Activated CD4-positive, alpha-beta memory T cell treated with anti-CD3 and anti-CD28 coated beads, Interleukin-2, amount 10 ng/mL, durations not matched to agents 7 days and 5 days (primary cell): ENCODE measurements at places on chromosomes 5 and 9. TPM values are rescaled to one million over a fixed set of nuclear protein-coding genes. Genes with fewer than 3 reads are reported as not detected.

The NR2F1 gene
- not detected for total RNA-seq

The TSLP gene
- total RNA-seq: 0.15 TPM

The DNM1 gene
- 0.40 TPM for total RNA-seq

The KCNV2 gene
- not detected for total RNA-seq

The RORB gene
- 0.13 TPM for total RNA-seq

The ZCCHC9 gene
- 41.3 TPM for total RNA-seq

The ADAMTS19 gene
- not detected for total RNA-seq

The DMAC1 gene
- 46.5 TPM for total RNA-seq

The AGXT2 gene
- total RNA-seq: not detected

The ANKRD33B gene
- 9.9 TPM for total RNA-seq

The GLRA1 gene
- total RNA-seq: not detected

The CCDC183 gene
- 0.96 TPM for total RNA-seq

GRCh38 chr5:1077491-1078020 is 34.3 kb downstream of the SLC12A7 start:
- H3K4me3 ChIP-seq: no peak overlapping the region
- no peaks in the 10 kb centered on the region for H3K4me1 ChIP-seq
- H3K27me3 ChIP-seq: no peaks in the 10 kb centered on the region
- peaks cover 4% of the 10 kb centered on the region for H3K36me3 ChIP-seq

GRCh38 chr5:67095346-67096171 is 101.0 kb downstream of the CD180 start:
- H3K4me3 ChIP-seq: no peak overlapping the region
- no peak overlapping the region for H3K27ac ChIP-seq
- no peak for DNase-seq
- peaks cover 24% of the 10 kb centered on the region for H3K36me3 ChIP-seq

DNA sequence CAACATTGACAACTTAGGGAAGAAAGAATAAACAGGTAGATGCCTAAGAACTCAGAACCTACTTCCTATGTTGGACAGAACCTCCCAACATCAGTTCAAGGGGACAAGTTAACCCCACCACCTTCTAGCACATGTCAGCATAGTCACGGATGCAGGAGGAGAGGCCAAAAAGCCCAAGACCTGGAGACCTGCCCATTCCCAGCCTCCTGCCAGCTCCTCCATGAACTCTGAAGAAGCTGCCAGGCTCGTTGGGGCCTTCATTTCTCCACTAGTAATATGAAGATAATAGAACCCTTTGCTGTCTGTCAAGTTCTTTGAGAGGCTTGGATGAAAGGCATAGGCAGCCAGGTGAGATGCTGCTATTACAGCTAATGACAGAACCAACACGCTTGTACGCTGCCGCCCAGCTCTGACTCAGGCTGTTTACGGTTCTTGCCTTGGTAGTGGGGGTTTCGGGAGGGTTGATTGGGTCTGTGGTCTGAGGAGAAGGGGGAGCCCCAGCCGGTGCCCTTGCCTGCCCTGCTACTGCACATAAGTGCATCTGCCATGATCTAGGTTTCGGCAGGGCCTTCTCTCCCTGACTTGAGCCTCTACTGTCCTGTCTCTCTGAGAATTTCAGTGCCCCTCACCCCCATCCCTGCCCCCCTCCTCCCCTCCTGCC is 82.2 kb downstream of the NRG2 start:
- H3K4me3 ChIP-seq: no peak overlapping the region
- H3K36me3 ChIP-seq: no peaks in the 10 kb centered on the region
- H3K27ac ChIP-seq: no peak overlapping the region

- peaks cover 23% of the 10 kb centered on the region for H3K27me3 ChIP-seq
- no peak overlapping the region for H3K4me3 ChIP-seq
- DNase-seq: no peak
- H3K36me3 ChIP-seq: no peaks in the 10 kb centered on the region
Measured at GRCh38 chr9:122453677-122454135, 24.0 kb downstream of the OR1J1 start.

DNA sequence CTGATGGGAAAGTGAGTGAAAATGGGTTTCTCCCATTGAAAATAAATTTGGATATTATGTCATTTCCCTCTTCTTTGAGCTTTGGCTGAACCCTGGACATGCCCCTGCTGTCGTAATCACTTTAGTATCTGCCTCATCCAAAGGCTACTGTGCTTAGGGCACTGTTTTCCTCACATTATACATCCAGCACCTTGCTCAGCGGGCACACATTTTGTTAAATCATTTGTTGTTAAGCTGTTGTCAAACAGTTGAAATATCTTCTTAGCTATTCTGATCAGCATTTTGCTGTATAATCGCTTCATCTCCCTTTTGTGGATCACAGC is 352.7 kb upstream of the CD180 start:
- no peak overlapping the region for H3K27ac ChIP-seq
- no peak for DNase-seq
- H3K4me3 ChIP-seq: no peak overlapping the region
- no peaks in the 10 kb centered on the region for H3K27me3 ChIP-seq

DNA sequence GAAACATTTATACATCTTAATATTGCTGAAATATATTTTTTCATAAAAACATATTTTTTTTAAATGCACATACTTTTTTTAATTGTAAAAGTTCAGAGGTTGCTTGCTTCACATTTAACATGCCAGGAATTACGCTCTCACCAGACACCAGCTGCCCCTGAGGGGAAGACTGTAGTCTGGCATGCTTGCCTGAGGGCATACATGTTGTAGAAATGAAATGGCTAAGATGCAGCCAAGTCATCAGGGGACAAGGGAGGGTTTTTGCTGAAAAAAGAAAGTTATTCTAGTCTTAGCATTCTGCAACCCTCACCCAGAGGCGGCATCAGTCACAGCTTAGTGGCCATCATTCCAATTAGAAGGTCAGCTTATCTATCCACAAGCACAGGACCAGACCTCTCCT is 426.7 kb upstream of the FTMT start:
- H3K4me1 ChIP-seq: no peaks in the 10 kb centered on the region
- H3K36me3 ChIP-seq: no peaks in the 10 kb centered on the region
- no peak for DNase-seq
- H3K27me3 ChIP-seq: no peaks in the 10 kb centered on the region
- no peak overlapping the region for H3K27ac ChIP-seq

DNA sequence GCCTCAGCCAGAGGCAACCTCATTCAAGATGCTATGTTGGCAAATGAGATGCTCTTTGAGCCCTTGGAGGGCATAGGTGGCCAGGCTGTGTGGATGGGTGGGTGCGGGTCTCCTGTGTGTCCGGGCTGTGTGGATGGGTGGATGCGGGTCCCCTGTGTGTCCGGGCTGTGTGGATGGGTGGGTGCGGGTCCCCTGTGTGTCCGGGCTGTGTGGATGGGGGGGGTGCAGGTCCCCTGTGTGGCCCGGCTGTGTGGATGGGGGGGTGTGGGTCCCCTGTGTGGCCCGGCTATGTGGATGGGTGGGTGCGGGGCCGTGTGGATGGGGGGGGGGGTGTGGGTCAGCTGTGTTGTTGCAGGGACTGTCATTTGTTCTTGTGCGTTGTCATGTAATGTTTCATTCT is 136.6 kb upstream of the COL5A1 start:
- no peak overlapping the region for H3K4me3 ChIP-seq
- no peaks in the 10 kb centered on the region for H3K36me3 ChIP-seq
- H3K4me1 ChIP-seq: no peaks in the 10 kb centered on the region
- H3K27ac ChIP-seq: no peak overlapping the region
- H3K27me3 ChIP-seq: peaks cover 31% of the 10 kb centered on the region

DNA sequence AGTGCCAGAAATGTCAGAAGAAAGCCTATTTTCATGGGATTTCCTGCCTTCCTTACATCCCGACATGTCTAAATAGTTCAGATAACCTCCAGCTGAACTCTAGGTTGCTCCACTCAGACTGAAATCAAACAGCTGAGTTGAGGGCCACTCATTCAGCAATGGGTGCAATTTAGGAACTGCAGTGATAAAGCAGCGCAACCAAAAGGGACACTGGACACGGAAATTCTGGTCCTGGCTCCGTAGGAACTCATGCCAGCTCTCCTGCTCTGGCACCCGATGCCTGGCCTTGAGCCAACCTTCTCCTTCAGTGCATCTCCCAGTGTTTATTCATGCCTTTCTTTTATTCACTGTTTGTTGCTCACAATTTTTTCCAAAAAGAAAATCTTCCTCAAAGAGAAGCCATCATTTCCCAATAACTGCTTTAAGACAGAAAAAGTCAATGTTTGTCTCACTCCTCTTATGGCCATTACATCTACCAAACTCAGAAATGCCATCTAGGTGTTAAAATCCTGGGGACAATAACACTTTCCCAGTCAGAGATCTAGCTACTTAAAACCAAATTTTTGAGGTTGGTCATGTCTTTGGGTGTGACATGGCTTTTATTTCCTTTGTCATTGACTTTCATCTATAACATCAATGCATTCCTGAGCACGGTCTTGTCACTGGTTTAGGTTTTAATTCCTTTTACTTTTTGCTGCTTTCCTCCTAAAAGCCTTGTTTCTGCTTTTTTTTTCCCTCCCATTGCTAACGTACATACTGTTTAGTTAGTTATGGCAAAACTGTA is 126.9 kb downstream of the PDE4D start:
- peaks cover 32% of the 10 kb centered on the region for H3K27me3 ChIP-seq
- no peaks in the 10 kb centered on the region for H3K36me3 ChIP-seq
- H3K4me1 ChIP-seq: peaks cover 8% of the 10 kb centered on the region
- H3K27ac ChIP-seq: no peak overlapping the region
- DNase-seq: no peak
- H3K4me3 ChIP-seq: no peak overlapping the region

DNA sequence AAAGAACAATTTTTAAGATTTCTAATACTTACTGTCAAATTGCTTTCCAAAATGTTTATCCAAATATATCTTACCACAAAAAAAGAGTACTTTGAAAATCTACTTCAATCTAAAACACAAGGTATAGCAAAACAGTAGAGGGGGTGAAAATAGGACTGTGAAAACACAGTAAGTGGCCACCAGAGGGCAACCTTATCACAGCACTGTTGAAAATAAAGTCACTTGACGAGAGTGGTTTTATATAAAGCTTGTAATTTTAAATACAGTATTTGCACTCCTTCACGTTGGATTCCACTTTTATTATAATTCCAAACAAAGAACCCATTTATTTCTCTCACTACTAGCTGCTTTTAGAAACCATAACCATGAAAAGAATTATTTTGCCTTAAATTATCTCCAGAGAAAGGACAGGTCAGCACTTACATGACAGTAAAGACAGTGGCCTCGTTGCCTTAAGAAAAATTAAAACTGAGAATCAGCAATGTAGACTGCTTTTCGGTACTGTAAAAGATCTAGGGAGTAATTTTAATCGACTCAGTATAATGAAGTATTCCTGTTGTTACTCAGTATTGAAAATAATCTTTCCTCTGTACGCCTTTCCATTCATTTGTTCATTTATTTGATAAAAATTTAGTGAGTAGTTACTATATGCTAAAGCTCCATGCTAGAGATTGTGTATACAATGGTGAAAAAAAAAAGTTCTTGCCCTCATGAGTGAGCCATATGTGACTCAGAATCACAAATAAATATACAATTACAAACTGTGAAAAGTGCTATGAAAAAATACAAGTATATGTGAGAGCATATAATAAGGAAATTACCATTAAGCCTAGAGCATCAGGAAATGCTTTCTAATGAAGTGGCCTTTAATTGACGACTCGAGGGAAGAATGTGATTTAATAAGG is 40.0 kb upstream of the CDK5RAP2 start:
- no peak overlapping the region for H3K4me3 ChIP-seq
- peak; percentile 61 for DNase-seq
- no peak overlapping the region for H3K27ac ChIP-seq
- peaks cover 7% of the 10 kb centered on the region for H3K4me1 ChIP-seq
- H3K27me3 ChIP-seq: no peaks in the 10 kb centered on the region

DNA sequence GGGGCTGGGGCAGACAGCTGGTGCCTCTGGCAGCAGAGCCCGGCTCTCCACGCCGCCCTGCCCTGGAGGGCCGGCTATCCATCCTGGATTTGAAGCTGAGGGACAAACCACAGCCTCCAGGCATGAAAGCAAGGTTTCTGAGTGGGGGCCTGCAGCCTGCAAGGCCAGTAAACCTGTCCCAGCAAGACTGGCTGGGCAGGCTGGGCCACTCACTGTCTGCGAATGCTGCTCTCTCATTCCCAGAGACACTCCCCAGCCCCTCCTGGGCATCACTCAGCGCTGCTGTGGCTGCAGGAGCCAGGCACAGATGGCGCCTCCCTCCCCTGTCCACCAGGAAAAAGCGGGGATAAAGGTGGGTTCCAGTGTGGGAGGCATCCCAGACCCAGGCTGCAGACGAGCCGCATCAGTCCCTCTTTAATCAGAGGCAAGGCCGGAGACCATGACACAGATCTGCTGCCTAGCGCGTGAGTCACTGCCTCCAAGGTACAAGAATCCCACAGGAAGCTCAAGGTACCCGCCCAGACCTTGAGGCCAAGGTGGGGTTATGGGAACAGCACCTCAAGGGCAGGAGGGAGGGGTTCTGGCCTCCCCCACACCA is 118.0 kb downstream of the VAV2 start:
- H3K4me3 ChIP-seq: no peak overlapping the region
- no peak overlapping the region for H3K27ac ChIP-seq
- no peak for DNase-seq

DNA sequence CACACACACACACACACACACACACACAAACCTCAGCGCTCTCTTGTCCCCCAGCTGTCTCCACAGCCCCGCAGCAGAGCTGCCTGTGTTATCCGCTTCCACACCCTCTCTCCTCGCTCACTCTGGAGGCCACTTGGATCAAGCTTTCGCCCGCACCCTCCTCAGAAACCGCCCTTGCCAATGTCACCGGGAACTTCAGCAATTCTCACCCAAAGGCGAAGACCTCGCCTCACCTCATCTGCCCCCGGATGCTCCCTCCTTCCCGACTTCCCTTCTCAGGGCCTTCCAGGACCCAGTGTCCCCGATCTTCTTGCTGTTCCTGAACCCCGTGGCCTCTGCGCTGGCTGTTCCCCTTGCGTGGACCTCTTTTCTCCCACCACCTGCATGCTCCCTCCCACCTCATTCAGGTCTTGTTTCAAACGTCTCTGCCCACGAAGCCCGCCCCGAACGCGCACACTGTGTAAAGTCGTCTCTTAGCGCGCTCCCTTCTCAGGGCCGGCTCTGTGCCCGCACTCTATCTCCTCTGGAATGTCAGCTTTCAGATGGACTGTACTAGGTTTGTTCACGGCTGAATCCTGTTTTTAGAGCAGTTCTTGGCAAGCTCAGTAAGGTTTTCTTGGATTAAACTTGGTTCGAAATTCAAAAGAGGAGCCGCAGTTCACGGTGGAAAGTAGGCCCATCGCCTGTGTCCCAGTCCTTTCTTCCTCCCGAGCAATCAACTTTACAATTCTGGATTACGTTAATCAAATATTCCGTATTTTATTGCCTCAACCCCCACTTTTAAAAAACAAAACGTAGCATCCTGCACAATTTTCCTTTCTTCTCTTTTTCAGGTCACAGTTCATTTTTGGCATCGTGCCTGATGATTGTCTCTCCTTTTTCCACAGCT is 1.0 kb upstream of the TRIM7 start:
- H3K4me1 ChIP-seq: peaks cover 37% of the 10 kb centered on the region
- peaks cover 39% of the 10 kb centered on the region for H3K27me3 ChIP-seq
- peaks cover 11% of the 10 kb centered on the region for H3K36me3 ChIP-seq
- DNase-seq: no peak
- peak overlapping the region; percentile 85 for H3K27ac ChIP-seq

GRCh38 chr9:98150164-98150563 is 31.1 kb upstream of the TRIM14 start:
- H3K36me3 ChIP-seq: peaks cover 5% of the 10 kb centered on the region
- H3K4me1 ChIP-seq: peaks cover 18% of the 10 kb centered on the region
- no peaks in the 10 kb centered on the region for H3K27me3 ChIP-seq
- H3K27ac ChIP-seq: no peak overlapping the region
- no peak overlapping the region for H3K4me3 ChIP-seq

GRCh38 chr9:37426846-37427245 is 4.3 kb downstream of the GRHPR start:
- DNase-seq: no peak
- no peak overlapping the region for H3K27ac ChIP-seq
- H3K4me3 ChIP-seq: no peak overlapping the region
- peaks cover 23% of the 10 kb centered on the region for H3K4me1 ChIP-seq
- H3K27me3 ChIP-seq: no peaks in the 10 kb centered on the region
- H3K36me3 ChIP-seq: peaks cover 19% of the 10 kb centered on the region
